Activated CD4-positive, alpha-beta memory T cell treated with anti-CD3 and anti-CD28 coated beads, Interleukin-2, amount 10 ng/mL, durations not matched to agents 7 days and 5 days (primary cell): ENCODE measurements at places on chromosomes 1 and 21. TPM values are rescaled to one million over a fixed set of nuclear protein-coding genes. Genes with fewer than 3 reads are reported as not detected.

HENMT1 gene
- 27.3 TPM for total RNA-seq

GRCh38 chr1:89763649-89763986, 57.2 kb upstream of the LRRC8D start:
- no peak for DNase-seq

DNA sequence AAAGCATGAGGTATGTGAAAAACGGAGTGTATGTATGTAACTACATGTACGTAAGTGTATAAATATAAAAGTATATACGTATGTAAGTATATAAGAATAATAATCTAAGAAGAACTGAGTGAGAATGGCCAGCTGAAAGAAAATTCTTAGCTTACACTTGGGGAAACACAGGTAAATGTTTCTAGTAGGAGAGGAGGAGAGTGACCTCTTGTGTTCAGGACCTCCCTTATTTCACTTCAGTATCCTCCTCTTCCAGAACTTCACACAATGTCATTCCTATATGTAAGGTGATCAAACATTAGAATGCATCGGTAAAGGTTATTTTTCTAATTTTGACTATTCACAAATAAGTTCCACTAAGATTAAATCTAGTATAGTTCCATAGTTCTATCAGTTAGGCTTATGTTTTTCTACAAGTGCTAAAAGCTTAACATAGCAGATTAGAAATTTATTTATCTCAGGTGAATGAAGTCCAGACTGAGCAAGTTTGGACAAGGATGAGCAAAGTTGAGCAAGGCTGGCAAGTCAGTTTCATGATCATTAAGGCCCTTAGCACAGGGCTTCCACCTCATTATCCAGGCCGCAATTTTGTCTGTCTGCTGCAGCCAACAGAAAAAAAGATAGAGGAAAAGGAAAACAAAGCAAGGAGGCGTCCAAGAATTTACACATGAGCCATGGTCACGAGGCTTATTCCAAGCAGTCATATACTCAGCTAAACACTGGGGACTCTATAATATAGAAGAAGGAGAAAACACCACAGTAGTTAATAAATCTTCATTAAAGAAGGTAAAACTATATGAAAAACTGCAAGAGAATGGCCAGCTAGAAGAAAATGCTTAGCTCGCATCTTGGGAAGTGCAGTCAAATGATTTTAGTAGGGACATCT, 7.1 kb upstream of the MROH9 start:
- DNase-seq, result no peak

DNA sequence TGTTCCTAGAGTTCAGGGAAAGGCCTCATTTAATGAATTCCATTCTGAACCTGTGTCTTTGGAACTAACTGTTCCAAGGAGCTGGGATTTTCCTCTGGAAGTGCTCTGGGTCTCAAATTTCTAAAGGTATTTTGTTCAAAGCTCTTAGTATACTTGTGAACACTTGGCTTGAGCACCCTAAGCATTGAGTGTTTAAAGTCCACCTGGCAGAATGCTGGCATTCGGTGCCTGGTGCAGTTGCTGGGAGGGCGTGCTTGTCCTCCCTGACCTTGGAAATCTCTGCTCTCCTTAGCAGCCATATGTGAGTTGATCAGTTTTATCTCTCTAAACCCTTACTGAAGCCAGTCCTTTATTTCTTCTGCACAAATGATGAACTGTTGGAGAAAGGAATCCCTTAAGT, 3.0 kb downstream of the MTARC2 start:
- no peak for DNase-seq

DNA sequence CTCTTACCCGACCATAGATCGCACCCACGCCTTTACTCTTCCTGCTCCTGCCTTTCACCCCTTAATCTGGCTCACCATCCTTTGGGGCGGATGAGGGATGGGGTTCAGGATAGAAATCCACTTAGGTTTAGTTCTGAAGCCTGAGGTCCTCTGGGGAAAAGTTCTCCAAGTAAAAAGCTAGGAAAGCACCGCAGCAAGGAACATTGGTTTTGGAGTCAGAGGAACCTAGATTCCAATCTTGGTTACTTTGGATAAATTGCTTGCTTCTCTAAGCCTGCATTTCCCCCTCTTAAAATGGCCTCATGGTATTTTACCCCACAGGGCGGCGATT, 988 bp upstream of the ASAP3 start:
- no peak for DNase-seq

DNA sequence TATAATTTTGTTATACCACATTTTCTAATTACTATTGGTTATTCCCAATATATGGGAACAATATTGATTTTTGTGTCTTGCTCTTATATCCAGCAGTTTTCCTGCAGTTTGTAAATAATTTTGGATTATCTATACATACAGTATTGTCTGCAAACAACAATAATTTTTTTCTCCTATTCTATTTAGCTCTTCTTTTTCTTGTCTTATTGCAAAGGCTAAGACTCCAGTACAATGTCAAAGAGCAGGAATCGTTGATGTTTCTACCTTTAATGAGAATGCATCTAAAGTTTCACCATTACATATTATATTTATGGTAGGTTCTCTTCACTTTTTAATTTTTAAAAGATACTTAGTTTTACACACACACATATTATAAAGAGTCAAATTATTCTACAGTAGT, 4.1 kb upstream of the AVPR1B start:
- DNase-seq, result no peak
